Activated CD4-positive, alpha-beta memory T cell treated with anti-CD3 and anti-CD28 coated beads for 36 hours (primary cell): ENCODE measurements at places on chromosomes 3 and 15. TPM values are rescaled to one million over a fixed set of nuclear protein-coding genes. Genes with fewer than 3 reads are reported as not detected.
A peak's percentile ranks its signal among the peaks of the same experiment; 100 is the strongest.

The ATR gene
- 42.3 TPM for total RNA-seq

The GOLGA8S gene
- total RNA-seq: not detected

DNA sequence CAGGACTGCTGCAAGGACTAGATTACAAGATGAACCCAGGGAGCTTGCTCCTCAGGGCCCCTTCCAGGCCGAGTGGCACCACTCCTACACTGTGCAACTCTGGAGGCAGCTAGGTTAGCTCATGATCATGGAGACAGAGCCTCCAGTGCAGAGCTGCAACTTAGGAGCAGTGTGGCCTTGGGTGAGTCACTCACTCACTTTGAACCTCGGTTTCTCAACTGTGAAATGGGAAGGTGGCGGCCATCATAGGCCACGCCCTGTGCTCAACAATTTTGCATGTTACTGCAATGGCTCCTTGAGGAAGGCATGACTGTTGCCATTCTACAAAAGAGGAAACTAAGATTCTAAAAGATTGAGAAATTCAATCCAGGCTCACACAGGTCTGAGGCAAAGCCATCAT is 11.2 kb upstream of the CXCR6 start:
- DNase-seq: no peak

DNA sequence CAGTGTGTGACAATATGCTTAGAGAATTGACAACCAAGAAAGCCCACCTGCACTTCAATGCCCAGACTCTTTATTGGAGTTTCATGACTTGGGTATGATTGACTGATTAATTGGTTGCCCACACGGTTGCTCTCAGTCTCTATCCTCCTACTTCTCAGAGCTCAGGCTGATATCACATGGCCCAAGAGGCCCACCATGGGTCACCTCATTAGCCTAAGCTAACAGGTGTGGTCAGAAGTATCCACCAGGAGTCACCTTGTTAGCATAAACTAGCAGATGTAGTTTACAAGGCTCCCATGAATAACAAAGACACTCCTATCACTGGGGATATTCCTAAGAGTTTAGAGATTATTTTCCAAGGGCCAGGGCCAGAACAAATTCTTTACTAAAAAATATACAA is 120.2 kb upstream of the MBNL1 start:
- DNase-seq: no peak

GRCh38 chr3:194849166-194849875 is 163.6 kb downstream of the FAM43A start:
- DNase-seq: no peak

DNA sequence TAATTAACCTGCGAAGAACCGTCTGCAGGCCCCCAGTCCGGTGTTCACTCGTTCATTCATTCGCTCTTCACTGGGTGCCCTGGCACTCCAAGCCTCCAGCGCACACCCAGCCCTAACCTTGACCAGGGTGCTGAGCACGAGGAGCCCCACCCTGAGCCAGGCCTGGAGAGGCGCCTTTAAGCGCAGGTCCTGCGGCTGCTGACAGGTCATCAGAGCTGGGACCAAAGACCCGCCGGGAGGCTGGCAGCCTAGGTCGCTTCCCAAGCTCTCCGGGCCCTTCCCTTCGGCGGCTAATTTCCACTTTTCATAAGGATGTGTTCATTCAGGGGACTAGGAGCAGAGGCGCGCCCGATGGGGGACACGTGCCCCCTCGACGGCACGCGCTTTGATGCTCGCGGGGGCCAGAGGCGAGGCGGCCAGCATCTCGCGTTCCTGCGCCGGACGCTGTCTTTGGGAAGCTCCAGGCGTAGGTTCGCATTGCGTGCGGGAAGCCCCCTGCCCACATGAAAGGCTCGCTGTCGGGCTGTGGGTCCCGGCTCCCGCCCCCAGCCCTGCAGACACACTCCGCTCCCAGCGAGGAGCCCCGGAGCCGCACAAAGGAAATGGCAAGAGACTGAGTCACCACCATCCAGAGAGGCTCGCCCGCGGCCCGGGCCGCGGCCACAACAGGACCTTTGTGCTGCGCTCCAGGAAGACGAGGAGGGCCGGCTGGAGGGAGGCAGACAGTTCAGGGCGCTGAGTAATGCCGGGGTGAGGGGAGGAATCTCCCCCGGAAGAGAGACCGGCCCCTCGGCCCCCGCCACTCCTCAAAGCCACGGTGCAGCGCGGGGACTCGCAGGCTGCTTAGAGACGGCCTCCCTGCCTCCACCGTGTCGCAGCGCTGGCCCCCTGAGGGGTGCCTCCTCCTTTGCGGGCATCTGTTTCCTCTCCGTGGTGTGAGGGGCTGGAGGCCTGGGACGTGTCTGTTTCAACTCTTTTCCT is 266.4 kb upstream of the HES1 start:
- peak; percentile 46 for DNase-seq
